Fibroblast of skin of abdomen (primary cell): ENCODE measurements at places on chromosomes 2 and 18.
A peak's percentile ranks its signal among the peaks of the same experiment; 100 is the strongest.

- DNase-seq: no peak
Observed at GRCh38 chr2:71611781-71612527, 158.6 kb downstream of the DYSF start.

- no peak for DNase-seq
Observed at GRCh38 chr2:232076736-232077135, 115.2 kb downstream of the DIS3L2 start.

DNA sequence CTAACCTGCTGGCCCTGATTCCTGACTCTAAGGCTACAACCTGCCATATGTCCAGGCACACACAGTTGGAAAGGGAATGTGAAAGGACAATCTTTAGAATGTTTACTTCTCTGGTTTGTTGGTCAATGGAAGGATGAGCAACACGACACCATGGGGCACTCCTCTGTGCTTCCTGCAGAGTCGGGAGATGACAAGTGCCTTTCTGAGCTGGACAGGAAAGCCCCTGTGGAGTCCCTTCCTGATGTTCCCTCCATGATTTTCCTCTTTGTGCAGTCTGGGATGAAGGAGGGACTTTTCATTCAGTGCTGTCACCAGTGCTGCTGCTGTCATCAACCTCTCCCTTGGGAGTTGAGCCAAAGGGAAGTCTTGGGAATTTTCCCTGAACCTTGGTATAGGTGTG lies 22.6 kb upstream of the SERPINB7 start:
- DNase-seq: no peak

DNA sequence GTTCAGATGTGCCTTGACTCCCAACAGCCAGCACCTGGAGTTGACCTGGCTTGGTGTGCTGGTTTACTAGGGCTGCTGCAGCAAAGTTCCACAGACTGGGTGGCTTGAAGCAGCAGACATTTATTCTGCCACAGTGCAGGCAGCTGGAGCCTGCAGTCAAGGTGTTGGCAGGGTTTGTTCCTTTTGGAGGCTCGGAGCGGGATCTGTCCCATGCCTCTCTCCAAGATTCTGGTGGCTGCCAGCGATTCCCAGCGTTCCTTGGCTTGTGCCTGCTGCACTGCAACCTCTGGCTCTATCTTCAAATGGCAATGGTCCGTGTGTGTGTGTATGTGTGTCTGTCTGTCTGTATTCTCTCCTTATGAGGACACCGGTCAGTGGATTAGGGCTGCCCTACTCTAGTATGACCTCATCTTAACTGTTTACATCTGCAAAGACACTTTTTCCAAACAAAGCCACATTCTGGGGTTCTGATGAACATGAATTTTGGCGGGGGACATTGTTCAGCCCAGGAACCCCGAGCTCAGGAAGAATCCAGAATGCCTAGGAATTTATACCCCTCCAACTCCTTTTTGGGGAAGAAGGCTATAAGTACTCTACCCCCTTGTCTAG lies 44.7 kb upstream of the TMEM131 start:
- DNase-seq: no peak

GRCh38 chr2:44939106-44940048 lies 2.1 kb upstream of the SIX3 start:
- no peak for DNase-seq

DNA sequence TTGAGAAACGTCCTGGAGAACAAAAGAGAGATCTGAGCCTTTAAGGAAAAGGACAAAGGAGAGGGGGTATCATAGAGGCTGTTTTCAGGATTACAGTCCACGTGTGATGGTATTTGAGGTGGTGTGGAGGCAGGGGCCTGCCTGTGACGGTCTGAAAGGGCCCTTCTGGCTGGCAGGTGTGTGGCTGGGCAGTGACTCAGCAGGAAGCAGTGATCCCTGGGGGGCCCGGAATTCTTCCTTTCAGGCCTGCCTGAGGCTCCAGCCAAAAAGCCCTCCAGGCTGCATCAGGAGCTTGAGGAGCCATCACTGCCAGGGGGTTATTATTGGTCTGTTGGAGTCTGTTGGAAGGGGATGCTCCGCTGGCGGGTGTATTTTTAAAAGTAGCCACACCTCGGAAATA lies 97.2 kb upstream of the TMEM18 start:
- no peak for DNase-seq

DNA sequence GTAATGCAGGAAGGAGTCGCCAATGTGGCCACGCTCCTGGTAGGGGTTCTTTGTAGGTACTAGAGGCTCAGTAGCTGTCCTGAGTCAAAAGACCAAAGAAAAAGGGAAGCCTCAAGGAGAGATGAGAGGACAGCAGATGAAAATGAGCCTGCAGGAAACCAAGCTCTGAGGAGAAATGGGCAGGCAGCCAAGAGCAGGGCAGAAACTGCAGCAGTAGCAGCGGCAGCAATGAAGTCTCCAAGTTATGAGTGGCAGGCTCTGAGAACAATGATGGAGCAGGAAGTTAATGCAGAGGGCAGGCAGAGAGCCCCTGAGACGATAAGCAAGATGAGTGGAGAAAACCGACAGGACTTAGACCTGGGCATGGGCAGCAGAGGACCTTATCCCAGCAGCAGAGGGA lies 48.2 kb upstream of the TMEM200C start:
- peak; percentile 35 for DNase-seq

DNA sequence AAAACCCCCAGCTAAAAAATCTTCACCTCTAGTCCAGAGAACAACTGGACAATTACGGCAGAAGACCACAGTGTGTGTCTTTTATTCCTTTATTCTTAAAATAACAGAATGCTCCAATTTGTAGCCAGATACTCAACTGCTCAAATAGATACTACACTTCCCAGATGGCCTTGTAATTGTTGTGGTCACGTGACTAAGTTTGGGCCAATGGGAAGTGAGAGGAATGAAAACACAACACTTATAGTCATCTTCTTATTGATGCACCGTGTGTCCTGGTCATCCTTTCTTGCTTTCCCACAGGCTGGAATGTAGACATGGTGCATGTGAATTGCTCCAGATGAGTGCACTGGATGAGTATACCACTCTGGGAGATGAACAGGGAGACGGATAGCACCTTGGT lies 145.1 kb downstream of the CDC42EP3 start:
- DNase-seq: no peak
